ENCODE measurements at places on chromosomes 1 and 21.

DNA sequence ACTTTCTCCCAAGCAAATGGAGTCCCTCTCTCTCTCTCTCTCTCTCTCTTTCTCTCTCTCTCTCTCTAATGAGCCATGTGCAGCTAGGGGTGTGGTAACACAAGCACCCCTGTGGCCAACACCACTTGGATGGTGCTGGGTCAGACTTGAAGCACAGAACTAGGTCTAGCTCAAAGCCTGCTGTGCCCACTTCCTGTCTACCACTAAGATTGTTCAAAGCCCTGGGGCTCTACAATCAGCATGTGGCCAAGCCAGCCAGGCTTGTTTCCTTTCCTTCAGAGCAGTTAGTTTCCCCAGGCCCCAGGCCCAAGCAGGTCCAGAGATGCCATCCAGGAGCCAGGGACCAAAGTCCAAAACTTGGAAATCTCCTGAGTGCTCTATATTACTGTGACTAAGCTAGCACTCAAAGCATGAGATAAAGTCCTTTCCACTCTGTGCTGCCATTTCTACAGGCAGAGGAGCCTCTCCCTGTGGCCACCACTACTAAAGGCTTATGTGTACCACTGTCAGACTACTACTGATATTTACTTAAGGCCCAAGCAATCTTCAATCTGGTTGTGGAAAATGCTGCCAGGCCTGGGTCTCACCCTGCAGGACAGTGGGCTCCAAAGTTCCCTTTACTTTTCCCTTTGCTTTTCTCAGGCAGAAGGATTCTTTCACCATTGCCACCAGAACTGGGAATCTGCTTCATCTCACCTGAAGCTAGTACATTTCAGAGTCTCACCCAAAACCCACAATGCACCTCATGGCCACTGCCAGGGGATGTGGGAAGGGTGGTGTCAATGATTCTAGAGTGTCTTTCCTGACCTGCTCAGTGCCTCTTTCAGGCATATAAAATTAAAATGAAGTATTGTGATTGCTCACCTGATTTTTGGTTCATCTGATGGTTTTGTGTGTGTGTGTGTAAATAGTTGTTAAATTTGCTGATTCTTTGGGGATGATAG, 999.5 kb downstream of the NCAM2 start:
- DNase-seq = no peak

DNA sequence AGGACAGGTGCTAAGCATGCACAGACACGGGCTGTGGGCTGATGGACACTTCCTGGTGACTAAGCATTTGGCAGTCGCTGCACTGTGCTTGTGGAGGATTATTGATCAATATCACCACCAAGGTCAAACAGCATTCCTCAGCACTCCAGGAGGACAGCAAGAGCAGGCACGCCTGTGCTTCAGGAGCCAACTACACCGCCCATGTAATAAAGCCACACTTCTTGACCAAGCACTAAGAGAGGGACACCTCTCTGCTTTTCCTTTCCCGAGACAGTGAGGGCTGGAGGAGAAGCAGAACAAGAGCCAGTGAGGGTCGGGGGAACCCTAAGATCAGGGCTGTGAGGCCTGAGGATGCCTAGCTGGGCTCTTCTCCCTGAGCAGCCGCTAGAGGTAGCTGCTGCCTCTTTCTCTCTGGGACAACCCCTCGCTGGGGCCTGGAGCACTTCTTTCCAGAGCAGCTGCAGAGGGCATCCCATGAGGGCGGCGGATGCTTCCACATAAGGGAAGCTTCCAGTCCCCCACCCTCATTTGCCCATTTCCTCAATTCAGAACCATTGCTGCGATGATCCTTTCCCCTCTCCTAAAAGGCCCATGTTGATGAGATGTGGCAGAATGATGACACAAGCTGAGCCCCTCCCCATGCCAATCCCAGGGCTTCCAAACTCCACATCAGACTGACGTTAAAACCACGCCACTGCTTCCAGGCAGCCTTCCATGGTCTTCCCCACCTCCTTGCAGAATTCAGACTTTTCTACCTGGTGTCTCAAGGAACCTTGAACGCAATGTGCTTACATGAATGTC, 19.1 kb downstream of the RAB7B start:
- DNase-seq = no peak

DNA sequence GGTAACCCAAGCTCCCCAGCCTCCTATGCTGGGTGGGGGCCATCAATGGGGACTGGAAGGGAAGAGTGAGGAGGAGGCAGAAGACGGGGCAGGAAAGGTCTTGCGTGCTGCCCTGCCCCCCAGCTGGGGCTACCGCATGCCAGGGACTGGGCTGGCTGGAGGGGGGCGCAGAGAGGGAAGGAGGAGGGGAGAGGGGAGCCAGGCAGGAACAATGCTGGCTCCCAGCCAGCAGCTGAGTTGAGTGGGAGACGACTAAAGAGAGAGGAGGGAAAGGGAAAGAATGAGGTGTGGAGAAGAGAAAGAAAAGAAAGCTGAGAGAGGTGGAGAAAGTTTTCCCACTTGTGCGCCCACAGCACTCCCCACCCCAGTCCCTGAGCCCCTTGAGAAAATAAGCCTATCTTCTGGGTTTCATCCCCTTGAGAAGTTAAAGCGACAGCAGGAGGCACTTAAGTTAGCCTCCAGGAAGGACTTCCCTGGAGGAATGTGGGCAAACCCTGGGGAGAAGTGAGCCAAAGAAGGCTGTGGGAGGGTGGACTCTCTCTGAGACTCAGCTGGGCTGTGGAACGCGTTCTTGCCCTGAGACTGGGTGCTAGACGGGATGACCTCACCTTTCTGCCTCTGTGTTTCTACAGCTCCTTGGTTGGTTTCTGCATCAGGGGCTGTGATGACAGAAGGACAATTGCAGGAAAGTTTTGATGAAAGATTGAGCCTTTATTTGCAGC, 12.9 kb upstream of the NES start:
- DNase-seq = no peak

GRCh38 chr1:59183749-59184317, 113.1 kb upstream of the FGGY start:
- no peak for DNase-seq

DNA sequence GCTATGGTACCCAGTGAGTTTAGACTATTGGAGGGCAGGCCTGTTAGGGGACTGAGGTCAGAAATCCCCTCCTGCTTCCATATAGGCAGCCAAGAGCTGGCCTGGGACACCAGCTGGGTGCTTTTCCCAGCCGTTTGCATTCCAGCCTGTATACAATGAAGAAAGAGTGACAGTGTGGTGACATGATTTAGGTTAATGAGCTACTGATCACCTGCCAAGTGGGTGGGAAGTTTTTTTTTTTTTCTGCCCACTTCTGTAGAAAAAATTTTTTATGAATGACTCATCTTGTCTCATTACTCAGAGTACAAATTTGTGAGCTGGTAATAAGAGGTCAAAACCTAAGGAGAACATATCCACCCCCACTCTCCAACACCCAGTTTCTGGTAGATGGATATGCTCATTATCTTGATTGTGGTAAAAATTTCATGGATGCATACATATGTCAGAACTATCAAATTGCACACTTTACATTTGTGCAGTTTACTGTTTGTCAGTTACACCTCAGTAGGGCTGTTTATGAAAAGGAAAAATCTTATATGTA, 16.4 kb upstream of the CGN start:
- no peak for DNase-seq

DNA sequence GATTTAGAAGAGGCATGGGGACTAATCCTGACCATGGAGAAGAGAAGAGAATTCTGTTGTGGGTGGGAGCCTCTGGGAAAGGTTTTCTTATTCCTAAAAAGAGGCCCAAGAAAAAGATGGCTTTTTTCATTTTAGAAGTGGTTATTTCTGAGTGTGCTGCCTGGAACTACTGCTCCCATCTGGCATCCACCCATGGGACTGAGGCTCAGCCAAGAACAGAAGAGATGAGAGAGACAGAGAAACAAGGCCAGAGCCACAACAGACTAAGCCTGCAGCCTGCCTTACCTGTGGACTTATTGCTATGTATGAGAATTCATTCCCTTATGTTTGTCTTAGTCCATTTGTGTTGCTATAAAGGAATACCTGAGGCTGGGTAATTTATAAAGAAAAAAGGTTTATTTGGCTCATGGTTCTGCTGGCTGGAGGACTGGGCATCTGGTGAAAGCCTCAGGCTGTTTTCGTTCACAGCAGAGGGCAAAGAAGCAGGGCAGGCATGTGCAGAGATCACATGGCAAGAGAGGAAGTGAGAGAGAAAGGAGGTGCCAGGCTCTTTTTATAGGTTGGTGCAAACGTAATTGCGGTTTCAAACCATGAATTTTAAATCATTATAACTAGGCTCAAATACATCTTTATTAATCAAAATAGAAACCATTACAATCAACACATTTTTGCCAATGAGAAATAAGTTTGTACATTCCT, 57.5 kb upstream of the PRDM2 start:
- DNase-seq = no peak
